CD4-positive, CD25-positive, alpha-beta regulatory T cell (primary cell): ENCODE measurements at places on chromosomes 1 and 21.

DNA sequence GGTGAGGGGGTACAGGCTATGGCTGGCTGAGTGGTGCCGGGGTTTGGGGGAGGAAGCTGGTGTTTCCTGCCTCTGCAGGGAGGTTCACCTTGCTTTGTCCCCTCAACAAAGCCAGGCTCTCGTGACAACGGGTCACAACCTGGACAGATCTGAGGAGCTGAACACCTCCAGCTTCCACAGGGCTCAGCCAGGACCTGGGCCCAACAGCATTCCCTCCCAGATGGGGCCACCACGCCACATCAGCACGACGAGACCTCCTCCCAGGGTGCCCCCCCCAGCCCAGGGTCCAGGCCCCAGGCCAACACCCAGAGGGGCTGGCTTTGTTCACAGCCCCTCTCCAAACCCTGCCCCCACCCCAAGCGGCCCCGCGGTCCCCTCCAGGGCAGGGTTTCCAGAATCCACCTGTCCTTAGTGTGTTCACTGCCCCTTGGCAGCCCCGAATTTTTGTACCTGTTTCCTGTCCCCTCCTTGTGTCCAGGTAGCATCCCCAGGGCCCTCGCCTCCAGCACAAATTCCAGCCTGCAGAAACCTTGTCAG lies 34.7 kb downstream of the UBE2G2 start:
- no peak for DNase-seq

- DNase-seq = no peak
These were observed 2.0 kb downstream of the SLC6A17 start for GRCh38 chr1:110152133-110152785.

DNA sequence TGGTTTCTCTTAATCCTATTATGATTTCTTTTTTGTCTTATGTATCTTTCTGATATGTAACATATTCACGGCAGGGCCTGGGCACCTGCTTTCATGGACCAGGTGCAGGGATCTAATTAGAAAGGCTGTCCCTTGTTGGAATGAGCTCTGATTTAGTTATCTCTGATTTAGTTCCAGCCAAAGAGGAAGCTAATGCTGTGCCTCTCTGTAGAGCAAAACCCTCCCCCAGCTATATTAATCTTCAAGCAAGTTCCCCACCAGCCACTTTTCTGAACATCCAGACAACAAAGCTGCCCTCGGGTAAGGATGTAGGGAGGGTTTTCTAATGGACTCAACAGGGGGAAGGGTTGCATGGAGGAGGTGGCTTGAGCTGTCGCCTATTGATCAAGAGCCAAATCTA lies 6.1 kb downstream of the TSACC start:
- no peak for DNase-seq

- DNase-seq = no peak
These were observed 1618.6 kb upstream of the PRMT6 start for GRCh38 chr1:105437847-105438246.

GRCh38 chr1:64743954-64744491 lies 852 bp upstream of the RAVER2 start:
- DNase-seq = no peak

DNA sequence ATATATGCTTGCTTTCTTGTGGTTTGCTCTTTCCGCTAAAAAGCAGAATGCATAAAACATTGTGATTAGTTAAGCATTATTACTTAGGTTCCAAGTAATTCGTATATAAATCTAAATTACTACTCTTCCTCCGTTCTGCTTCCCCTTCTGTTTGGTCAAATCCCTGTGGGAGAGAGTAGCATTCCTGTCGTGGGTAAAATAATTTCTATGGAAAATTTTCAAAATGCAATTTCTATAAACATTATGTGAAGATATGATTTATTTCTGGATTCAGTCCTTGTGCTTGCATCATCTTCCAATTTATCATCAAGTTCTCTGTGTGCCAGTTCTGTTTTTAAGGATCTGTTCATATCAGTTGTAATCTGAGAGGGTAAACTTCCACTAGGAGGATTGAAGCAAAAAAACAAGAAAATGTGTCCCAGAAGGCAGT lies 7.2 kb upstream of the WARS2 start:
- DNase-seq = no peak

GRCh38 chr1:152024223-152024622 lies 12.6 kb downstream of the S100A11 start:
- no peak for DNase-seq

DNA sequence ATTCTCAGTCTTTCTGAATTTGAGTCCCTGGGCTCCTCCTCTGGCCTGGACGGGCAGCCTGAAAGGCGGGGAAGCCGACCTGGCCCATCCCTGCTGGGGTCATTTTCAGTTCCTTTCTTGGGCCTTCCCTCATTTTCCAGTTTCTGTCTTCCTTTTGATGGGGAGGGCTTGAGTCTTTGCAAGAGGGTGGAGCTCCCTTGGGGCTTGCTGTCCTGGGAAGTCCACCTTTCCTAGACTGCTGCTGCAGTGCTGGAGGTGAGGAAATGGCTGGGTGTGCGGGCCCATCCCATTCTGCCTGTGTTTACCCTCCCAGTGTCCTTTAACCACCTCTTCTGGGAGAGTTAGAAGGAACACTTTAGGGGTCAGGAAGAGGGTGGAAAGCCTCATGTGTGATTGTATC lies 40.4 kb upstream of the SYNC start:
- no peak for DNase-seq

- DNase-seq = no peak
These were observed 12.3 kb downstream of the WNT3A start for GRCh38 chr1:228018961-228019721.

- no peak for DNase-seq
These were observed 183.4 kb upstream of the GALNT2 start for GRCh38 chr1:229883504-229884200.

DNA sequence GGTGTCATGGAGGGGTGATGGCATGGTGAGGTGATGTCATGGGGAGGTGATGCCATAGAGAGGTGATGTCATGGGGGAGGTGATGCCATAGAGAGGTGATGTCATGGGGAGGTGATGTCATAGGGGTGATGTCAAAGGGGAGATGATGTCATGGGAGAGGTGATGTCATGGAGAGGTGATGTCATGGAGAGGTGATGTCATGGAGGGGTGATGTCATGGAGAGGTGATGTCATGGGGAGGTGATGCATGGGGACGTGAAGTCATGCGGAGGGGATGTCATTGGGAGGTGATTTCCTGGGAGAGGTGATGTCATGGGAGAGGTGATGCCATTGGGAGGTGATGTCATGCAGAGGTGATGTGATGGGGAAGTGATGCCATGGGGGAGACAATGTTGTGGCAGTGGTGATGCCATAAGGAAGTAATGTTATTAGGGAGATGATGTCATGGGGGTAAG lies 92.1 kb upstream of the C1orf174 start:
- peak; percentile 1 for DNase-seq

DNA sequence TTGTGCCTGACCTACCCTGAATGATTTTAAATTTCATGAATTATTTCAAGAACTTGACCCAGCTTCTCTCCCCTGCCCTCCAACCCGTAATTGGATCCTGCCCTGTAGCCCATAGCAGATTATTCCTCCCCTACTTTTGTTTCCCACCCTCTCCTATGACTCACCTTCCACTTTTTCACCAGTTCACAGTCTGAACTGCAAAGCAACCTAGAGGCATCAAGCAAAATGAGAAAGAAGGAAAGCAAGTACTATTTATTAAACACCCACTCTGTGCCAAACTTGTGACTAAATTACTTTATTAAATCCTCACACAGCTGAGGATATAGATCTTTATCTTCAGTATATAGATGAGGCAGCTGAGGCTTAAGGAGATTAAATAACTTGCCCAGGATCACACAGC lies 20.7 kb upstream of the IKBKE start:
- DNase-seq = no peak

DNA sequence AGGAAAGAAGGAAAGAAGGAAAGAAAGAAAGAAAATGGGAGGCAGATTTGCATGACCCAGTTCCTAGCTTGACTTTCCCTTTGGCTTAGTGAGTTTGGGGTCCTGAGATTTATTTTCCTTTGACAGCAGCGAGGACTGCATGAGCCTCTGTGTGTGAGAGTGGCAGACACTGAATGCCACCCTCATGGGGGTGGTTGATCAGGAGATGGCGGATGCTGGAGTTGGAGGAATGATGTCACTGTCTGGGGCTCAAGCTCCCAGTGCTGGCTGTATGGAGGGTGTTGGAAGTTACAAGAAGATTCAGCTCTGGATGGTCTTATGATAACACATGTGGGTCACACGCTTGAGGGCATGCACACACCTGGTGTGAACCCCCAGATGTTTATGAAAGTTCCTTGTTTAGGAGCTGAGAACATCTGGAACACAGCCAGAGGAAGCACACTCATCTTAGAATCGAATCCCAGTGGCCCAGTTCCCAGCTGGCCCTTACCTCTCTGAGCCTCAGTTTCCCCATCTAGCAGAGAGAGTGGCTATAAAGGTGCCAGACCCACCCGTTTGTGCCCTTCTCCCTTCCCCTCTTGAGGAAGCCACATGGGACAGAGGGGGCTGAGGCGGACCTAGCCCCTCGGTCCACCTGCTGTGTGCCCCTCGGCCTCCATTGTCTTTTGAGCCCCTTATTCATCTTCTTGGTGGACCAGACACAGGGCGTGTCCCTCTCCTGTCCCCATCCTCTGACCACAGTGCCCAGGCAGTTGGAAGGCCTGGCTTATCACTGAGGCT lies 5.7 kb downstream of the PADI4 start:
- DNase-seq = no peak

DNA sequence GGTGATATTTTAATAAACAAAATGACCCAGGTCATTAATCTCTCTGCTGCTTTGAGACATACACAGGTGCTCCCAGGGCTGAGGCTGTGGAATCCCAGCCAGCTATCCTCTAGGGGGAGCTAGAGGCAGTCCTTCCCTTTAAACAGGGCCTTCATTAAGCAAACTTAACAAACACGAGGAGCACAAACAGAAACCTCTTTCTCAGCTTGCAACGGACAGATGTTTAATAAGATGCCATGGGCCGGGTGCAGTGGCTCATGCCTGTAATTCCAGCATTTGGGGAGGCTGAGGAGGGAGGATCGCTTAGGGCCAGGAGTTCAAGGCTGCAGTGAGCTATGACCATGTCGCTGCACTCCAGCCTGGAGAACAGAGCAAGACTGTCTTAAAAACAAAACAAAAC lies 106.7 kb downstream of the HIVEP3 start:
- peak; percentile 81 for DNase-seq

- no peak for DNase-seq
These were observed 9.3 kb upstream of the DHRS3 start for GRCh38 chr1:12627296-12627695.

DNA sequence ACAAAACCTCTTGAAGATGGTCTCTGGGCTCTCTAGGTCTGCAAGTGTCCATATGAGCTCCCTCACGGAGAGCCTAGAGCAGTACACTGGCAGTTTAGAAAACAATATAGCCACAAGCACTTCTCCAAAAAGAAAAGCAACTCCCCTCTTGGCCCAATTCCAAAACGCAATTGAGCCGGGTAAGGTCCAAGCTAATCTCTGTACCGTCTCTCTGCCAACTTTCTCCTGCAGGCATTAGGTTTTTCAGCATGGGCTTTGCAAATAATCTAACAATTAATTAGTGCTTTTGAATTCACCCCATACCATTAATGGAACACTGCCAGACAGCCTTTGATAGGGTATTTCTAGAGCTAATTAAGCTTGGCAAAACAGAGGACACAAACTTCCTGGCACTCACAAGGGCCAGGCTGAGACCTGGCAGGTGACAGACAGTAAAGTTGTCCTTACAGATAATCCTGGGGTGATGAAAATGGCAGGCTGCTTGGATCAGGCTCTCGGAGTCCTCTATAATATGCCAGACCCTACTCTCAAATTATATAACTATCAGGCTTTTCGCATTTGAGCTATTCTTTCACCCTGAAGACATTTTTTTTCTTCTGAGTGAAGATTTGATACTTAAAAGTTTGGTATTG lies 39.8 kb downstream of the TGFBR3 start:
- no peak for DNase-seq

GRCh38 chr1:110430366-110430765 lies 20.6 kb upstream of the PROK1 start:
- no peak for DNase-seq

- no peak for DNase-seq
These were observed 87.0 kb upstream of the WARS2 start for GRCh38 chr1:119227456-119227855.

DNA sequence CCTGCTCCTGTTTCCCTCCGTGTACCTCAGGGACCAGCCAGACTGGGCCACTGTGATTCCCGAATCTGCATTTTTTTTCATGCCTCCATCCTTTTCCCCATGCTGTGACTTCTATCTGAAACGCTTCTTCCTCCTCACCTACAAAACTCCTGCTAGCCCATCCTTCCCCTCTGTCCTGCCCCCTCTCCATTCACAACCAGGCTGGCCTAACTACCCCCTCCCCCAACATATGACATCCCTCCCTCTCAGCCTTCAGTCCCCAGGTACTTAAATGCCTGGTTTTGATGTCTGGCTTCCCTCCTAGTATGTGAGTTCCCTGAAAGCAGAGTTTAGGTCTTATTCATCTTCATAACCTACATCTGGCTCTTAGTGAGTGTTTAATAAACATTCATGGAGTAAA lies 82.7 kb downstream of the TAS1R2 start:
- no peak for DNase-seq

GRCh38 chr1:114831276-114831994 lies 23.2 kb upstream of the SYCP1 start:
- DNase-seq = no peak

- DNase-seq = no peak
These were observed 43.3 kb upstream of the LRP8 start for GRCh38 chr1:53371121-53371666.
